ENCODE measurements at places on chromosomes 5 and 9.
A peak's percentile ranks its signal among the peaks of the same experiment; 100 is the strongest.

- no peak for DNase-seq
These were observed 74.6 kb upstream of the ORM1 start for GRCh38 chr9:114248299-114248707.

DNA sequence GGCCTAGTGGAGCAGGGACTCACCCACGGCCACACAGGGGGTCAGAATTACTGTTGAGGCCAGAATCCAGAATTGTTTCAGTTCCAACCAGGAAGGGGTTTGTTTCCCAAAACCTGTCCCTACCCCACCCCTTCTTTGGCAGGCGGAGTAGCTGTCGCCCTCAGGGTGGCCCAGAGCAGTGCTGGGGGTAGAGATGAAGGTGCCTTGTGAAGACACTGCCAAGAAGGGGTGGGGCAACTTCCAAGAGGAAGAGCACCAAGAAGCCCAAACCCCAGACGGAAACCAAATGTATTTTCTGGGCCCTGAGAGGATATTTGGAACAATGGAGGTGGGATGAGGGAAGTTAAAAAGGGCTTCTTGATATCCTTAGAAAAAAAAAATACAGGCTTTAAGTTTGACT, 11.4 kb upstream of the NDST1 start:
- no peak for DNase-seq

DNA sequence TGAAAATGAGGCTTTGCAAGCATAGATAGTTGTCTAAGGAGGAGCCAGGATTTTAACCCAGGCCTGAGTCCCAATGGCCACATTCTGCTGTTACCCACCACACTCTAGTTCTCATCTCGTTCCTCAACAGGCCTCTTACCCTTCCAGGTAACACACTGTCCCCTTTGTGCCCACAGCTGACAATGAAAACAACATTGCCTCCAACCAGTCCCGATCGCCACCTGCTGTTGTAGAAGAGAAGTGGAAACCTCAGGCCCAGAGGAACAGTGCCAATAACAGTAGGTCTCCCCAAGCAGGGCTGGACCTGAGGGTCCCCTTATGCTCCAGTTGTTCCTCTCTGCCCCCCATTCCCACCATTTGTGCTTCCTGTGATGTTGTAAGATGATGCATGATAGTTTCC, 30.4 kb downstream of the AMBP start:
- DNase-seq: no peak

- no peak for DNase-seq
These were observed 142.5 kb upstream of the LPAR1 start for GRCh38 chr9:111180811-111181210.

DNA sequence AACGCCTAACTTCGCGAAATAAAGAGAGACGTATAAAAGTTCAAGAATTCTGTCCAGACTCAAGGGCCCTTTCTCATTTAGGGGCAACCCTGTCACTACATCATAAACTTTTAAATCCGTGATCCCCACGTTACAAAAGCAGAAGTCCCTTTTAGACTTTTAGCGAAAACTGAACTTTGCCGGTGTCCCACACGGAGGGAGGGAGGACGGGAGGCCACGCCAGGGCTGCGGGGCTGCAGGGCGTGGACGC, 515 bp upstream of the F2R start:
- no peak for DNase-seq

DNA sequence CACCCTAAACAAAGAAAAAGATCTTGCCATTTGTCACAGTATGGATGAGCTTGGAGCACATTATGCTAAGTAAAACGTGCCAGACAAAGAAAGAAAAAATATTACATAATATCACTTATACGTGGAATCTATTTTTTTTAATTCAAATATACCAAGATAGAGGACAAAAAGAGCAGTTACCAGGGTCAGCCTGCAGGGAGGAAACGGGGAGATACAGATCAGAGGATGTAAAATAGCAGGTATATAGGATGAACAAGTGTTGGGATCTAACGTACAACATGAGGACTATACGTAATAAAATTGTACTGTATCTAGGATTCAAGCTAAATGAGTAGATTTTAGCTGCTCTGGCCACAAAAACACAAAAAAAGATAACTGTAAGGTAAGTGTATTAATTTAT, 247.5 kb downstream of the TMEM161B start:
- DNase-seq: no peak

- DNase-seq: no peak
These were observed 22.2 kb downstream of the ITGA1 start for GRCh38 chr5:52809884-52810283.

GRCh38 chr5:131974956-131975726, 29.7 kb upstream of the MEIKIN start:
- no peak for DNase-seq

GRCh38 chr9:6212722-6213375, 2.8 kb upstream of the IL33 start:
- DNase-seq: peak; percentile 2

- no peak for DNase-seq
These were observed 251.8 kb upstream of the RASA1 start for GRCh38 chr5:87015901-87016300.

DNA sequence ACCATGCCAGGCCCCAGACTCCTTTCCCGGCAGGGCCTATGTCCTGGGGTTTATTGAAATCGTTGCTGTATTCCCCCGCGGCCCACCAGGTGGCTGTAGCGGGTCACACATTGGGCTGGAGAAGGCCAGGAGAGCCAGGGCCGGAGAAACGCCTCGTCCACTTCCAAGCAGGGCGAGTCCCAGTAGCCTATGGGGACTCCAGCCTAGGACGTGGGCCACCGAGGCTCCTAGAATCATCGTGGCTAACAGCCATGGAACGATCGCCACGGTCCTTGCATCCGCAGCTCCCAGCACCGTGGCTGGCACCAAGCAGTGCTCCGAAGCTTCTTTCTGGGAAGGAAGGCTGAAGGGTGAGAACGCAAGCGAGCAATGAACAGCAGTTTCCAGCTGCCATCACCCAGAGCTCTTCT, 87.7 kb downstream of the ENTREP1 start:
- peak; percentile 39 for DNase-seq

DNA sequence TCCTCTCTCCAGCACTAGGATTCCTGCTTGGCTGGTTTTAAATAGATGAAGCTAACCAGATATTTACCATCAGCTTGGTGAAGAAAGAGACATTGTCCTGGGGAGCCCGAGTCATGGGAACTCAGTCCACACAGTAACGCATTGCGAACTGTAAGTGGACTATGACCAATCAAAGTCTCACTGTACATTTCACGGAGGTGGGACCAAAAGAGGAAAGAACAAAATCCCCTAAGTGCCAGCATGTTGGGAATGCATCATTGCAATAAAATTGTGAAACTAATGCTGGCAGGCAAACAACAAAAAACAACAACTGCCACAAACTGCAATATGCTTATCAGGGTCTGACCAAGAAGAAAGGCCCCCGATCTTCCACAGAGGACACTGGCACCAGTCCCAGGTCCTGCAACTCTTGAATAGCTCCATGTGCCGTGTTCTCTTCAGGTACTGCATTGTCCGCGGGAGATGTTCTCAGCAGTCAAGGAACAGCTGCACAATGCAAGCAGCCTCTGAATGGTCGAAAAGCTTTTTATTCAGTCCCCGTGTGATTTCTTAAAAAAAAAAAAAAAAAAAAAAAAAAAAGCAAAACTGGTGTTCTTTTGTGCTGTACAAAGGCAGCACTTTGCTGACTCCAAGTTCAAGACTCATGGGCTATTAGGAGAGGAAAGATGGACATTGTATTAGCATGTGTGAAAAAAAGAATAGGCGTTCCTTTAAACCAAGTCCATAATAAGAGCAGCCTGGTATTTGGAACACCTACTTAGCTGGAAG, 38.1 kb downstream of the SEMA6A start:
- no peak for DNase-seq

- DNase-seq: no peak
These were observed 248.5 kb downstream of the SMARCA2 start for GRCh38 chr9:2263665-2264064.

- DNase-seq: peak; percentile 83
These were observed 2.9 kb upstream of the VDAC1 start for GRCh38 chr5:134007581-134008265.

GRCh38 chr5:58275516-58275915, 184.4 kb downstream of the PLK2 start:
- no peak for DNase-seq

DNA sequence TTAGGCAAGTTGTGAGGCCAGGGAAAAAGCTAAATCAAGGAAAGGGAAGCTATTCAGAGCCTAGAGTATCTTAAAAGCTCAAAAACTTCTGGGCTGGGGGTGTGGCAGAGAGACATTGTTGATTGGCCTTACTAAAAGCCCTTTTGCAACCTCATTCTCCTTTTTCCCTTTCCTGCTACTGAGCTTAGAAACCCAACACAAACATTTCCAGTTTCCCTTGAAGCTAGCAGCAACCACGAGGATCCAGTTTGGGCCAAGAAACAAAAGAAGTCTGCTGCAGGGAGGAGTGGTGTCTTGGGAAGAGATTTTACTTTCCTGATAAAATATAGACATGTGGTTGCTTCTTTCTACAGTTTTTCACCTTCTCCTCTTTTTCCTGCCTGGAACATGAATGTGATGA, 135.5 kb upstream of the KLF9 start:
- no peak for DNase-seq

DNA sequence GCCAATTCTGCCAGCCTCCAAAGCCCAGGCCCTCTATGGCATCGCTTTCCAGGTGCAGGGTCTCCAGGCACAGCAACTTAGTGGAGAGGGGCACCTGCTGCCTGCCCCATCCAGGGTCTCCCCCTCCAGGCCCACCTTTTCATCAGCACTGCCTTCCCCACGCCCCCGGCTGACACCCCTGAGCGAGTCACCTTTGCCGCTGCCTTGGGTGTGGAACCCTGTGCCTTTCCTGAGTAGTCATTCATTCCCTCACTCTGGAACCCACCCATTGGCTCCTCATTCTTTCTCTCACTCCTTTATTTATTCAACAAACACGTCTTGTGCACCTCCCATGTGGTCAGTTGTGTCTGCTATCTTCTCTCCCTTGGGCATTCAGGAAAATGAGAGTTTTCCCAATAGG, 14.5 kb upstream of the RPL26L1 start:
- no peak for DNase-seq

GRCh38 chr5:14204785-14205321, 61.7 kb downstream of the TRIO start:
- DNase-seq: peak; percentile 85

- DNase-seq: no peak
These were observed 114.3 kb downstream of the DEPDC1B start for GRCh38 chr5:60585618-60586017.

DNA sequence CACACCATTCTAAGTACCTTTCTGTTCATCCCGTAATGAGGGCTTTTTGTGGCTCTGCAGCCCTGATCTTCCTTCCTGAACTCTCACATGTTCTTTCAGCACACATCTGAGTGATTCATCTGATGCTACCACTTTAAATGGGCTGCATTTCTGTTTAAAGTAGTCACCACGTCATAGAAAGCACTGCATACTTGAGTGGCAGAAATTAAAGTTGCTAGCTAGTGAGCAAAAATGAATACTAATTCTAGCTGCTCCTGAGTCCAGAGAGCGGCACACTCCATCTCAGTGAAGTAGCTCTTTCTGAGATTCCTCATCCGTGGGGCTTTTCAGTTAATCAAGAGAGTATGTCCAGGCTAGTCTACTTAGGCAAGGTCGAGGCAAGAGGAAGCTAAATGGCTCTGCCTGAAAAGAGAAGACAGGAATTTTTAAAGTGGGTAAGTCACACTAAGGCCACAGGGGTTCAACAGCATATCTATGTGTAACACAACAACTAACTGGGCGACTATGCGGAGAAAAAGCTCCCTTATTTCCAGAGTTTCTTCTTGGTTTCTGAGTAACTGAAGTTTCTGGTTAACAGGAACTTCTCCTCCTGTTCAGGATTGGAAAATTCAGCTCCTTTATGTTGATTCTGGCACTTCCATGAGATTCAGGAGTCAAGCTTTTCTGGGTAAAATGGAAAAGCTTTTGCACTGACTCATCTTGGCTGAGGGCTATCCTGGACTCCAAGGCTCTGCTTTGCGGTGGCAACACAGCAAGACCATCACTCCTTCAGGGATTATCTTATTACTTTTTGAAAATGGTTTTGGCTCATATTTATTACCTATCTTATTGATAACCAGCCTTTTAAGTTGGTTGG, 109.5 kb downstream of the TAF11L14 start:
- DNase-seq: peak; percentile 63

DNA sequence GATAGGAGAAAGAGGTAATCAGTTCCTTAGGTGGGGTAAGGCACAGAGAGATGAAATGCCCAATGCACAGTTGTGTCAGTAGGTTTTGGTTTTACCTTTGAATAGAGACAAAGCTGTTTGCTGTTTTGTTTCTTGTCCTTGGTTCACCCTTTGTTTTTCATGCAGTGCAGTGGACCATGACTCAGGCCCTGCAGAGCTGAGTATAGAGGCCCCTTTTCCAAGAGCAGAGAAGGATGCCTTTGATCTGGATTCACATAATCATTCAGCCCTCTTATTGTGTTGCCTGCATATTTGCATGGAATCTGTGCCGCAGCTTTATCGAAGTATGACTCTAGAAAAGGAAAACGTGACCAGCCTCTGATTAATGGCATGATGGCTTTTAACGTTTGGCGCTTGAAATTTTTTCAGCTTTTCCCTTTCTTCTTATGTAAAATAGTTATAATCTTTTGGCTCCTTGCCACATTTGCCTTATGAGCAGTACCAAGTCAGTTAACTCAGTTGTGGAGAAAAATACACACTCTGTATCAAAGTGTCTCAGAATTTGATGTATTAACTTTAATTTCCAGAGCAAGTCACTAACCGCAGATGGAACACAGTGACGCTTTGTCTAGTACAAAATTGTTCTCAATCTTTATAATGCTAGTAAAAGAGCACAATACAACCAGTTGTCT, 197.6 kb downstream of the KDM4C start:
- no peak for DNase-seq

- DNase-seq: no peak
These were observed 24.7 kb downstream of the UNC13B start for GRCh38 chr9:35186524-35186923.

DNA sequence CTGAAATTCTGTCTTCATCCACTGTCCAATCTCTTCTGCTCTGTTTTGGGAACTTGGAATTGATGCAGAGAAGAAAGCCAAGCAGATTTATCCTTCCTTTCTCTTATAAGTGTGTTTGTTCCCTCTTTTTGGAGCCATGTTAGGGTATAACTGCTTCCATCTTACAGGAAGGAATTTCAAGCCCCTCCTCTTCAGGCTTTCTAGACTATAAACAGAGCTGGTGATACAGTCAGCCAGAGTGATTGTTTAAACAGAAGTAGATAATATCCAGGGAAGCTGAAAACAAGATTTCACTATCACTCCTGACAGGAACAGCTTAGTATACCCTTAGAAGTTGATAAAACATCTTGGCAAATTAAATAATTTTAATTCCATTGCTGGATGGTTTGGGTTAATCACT, 102.1 kb upstream of the DMRT1 start:
- no peak for DNase-seq

DNA sequence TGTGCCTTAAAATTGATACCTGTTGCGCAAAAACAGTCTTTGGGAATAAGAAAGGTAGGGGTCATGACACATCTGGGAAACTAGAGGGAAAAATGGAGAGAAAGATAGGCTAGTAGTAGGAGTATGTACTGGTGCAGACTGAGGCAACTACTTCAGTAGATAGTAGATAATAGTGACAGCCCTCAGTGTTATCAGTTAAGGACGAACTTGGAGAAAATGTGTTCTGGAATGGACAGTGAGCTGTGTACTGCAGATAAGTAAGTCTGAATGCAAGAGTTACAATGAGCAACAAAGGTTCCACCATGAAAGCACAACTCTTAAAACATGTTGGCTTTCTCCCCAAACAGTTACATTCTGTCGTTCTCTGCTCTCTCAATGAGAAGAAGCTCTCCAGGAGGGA, 6.5 kb upstream of the INSL6 start:
- no peak for DNase-seq
